ENCODE measurements at places on chromosomes 13 and 19. TPM values are rescaled to one million over a fixed set of nuclear protein-coding genes. Genes with fewer than 3 reads are reported as not detected.

DNA sequence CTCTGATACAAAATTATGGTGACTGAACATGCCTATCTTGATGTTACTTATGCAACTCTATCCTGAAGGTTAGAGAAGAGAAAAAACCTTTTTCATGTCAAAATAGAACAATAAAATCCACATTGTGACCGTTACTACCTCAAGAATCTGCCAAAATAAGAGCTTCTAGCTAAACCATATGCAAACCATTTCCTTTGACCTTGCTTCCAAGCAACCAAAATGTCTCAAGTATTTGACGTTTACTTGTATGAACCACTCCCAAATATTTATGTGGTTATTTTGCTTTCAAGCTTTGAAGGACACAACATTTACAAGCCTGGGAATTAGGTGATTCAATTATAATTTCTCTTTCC is 13.9 kb downstream of the FOXO1 start:
- DNase-seq: no peak

DNA sequence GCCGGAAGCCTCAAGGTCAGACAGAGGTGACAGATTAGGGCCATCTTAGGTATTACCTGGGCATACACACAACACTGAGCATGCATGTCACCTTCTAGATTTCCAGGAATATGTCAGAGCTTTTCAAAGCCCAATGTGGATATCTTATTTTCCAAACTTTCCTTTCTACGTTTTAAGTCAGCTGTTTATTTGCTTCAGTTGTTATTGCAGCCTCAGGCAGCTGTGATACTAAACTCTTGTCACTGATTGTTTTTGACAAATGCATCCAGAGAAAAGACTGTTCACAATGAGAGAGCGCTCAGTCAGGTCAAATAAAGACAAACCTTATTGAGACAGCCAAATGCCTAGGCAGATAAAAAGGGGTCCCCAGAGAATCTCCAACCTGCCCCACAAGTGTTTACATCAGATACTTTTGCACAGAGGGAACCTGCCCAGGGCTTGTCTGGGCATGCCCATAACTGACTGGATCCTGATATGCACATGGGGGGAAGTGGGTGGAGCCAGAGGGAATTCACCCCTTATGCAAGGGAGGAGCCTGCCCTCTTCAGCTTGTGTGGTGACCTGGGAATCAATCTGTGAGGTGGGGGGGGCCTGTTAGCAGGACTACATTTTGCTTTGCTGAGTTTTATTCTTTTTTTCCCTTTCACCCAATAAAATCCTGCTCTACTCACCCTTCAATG is 28.5 kb downstream of the MED4 start:
- no peak for DNase-seq

The KLK10 gene
- total RNA-seq: not detected

The CACNG6 gene
- total RNA-seq: 0.47 TPM

DNA sequence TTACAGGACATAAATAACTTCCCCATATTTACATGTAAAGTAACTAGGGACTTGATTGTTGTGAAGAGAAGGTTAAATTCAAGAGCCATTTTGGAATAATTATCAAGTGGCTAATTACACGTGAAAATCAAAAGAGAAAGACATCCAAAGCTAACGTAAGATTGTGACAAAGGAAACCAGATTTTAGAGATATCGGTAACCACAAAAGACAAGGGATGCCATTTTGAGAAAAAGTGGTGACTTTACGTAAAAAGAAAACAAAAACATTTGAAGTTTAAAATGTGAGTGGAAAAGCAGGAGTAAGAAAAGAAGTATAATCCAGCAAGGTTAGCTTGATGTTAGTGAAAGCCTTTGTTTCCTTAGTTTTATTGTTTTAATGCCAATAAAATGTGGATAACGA is 10.9 kb upstream of the VWA8 start:
- no peak for DNase-seq

DNA sequence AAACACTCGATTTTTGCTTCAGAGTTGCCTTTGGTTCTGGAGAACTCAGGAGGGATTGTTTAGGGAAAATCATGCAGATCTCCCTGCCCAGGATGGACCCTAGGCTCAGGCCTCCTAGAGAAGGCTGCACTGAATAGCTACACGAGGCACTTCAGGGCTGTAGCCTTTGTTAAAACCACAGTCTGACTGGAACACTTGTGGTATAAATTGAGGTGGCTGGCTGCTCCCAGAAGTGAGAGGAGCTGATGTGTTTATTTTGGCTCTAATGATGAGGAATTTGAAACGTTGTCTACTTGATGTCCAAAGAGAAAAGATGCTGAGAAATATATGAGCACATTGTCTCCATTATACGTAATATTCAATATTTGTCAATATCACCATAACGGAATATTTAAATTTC is 762.1 kb upstream of the ARGLU1 start:
- no peak for DNase-seq

DNA sequence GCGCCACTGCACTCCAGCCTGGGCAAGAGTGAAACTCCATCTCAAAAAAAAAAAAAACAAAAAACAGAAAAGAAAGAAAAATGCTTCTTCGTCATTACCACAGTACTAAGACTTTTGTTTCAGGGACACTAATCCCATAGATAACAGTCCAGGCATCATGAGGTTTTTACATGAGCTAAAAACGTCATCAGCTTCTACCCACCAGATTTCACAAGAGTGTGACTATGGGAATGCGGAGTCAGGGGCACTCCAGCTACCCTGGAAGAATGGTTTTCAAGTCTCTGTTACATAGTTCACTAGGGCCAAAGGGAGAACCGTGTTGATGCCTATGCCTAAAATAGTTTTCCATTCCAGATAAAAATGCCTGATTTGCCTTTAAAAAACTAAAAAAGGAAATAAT is 33.2 kb downstream of the RAB20 start:
- no peak for DNase-seq

DNA sequence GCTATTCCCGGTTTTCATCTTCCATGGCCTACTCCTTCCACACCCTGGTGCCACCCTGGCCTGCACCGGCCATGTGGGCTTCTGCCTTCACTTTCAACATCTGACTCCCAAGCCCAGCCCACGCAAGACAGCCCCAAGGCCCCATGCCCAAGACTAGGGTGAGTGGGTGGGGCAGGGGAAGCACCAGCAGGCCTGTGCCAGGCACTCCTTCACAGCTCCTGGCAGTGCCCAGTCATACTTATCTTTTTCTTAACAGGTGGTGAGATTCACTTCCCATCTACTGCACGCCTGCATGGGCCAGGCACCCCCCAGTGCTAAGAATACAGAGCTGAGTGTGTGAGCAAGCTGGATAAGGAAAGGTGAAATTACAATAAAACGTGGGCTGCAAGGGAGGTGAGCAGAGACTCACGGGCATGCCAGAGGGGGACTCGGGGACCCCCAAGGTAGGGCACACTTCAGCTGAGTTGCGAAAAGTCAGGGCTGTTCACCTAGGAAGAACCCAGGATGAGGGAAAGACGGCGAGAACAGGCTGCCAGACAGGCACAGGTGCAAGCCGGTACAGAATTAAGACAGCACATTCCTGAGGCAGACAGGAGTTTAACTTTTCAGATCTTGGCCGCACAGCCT is 55.7 kb downstream of the COL4A1 start:
- DNase-seq: no peak

The SIGLEC9 gene
- 0.78 TPM for total RNA-seq

The TNFRSF19 gene
- 18.6 TPM for total RNA-seq

GRCh38 chr19:49442771-49443365 is 1.5 kb upstream of the SLC17A7 start:
- peak; percentile 69 for DNase-seq

The CEACAM19 gene
- total RNA-seq: 2.0 TPM

- DNase-seq: no peak
Observed at GRCh38 chr19:1417145-1417544, 9.8 kb downstream of the DAZAP1 start.
